RWPE2 (cell line): ENCODE measurements at places on chromosomes 2 and 18.

DNA sequence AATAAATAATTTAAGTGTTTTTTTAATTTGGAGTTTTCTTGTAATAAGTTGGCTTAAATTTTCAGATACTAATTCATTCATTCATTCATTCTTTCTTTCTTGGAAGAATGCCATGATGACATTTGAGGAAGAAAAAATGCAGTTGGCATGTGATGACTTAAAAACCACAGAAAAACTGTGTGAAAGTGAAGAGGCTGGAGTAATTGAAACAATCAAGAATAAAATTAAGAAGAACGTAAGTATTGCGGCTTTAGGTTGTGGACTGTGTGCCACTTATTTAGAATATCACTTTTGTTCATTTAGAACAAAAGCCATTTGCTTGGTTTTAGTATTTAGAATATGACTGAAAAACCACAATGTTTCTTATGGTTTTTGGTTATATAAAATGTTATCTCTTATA, 51.4 kb downstream of the TTC39C start:
- DNase-seq = no peak
- H3K27ac ChIP-seq = no peak overlapping the region
- H3K4me3 ChIP-seq = no peak overlapping the region
- H3K27me3 ChIP-seq = no peaks in the 10 kb centered on the region
- H3K36me3 ChIP-seq = peaks cover 3% of the 10 kb centered on the region; the same call in 1 of the 2 replicates
- peaks cover 20% of the 10 kb centered on the region for H3K4me1 ChIP-seq

DNA sequence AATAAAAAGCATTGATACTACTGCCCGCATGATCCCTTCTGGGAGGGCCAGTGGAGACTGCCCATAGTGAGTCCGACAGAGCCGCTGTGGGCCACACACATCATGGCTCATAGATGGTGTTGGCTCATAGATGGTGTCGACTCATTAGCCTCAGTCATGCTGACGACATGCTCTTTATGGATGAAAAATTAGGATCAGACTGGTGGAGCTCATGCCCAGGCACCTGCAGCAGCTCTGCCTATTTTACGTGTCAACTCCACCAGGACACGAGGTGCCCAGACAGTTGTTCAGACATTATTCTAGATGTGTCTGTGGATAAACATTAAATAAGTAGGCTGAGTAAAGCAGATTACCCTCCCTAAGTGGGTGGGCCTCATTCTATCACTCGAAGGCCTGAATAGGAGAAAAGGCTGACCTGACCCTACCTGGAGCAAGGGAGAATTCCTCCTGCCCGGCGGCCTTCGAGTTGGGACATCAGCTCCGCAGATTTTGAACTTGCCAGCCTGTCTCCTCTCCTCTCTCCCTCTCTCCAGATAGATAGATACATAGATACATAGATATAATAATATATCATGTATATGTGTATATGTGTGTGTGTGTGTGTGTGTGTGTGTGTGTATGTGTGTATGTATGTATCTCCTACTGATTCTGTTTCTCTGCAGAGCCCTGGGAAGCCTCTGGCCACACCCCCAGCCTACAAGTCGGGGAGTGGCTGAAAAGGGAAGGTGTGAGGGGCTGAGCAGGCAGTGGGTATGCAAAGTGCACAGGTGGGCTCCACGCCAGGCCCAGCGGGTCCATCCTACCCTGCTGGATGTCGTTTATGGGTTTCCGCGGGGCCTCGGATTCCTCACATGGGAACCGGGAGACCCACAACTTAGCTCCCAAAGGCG, 13.6 kb upstream of the TEX51 start:
- H3K36me3 ChIP-seq = no peaks in the 10 kb centered on the region
- H3K27me3 ChIP-seq = no peaks in the 10 kb centered on the region
- no peak overlapping the region for H3K27ac ChIP-seq
- H3K4me3 ChIP-seq = no peak overlapping the region

GRCh38 chr18:78165525-78165924, 814.1 kb upstream of the SALL3 start:
- no peaks in the 10 kb centered on the region for H3K36me3 ChIP-seq
- DNase-seq = no peak
- no peaks in the 10 kb centered on the region for H3K4me1 ChIP-seq
- H3K27ac ChIP-seq = no peak overlapping the region
- no peak overlapping the region for H3K4me3 ChIP-seq
- no peaks in the 10 kb centered on the region for H3K27me3 ChIP-seq

DNA sequence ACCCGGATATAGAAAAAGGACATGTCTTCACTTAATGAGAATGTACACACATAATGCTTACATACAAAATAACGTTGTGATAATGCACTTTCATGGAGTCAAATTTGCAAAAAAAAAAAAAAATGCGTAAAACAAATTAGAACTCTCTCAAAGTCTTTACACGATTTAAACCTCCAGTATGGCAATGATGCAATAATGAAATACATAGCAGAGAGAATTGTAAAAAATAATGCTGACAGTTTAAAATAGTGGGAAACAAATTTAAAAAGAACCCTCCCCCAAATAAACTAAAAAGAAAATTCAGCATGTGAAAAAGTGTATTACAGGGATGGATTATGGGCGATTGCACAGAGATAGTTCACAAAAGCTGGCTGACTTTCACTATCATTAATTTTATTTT, 46.6 kb upstream of the FHL2 start:
- H3K4me3 ChIP-seq = no peak overlapping the region
- no peak overlapping the region for H3K27ac ChIP-seq
- no peaks in the 10 kb centered on the region for H3K27me3 ChIP-seq
- no peak for DNase-seq

GRCh38 chr2:10255189-10256030, 47.3 kb upstream of the HPCAL1 start:
- DNase-seq = peak; percentile 24
- H3K4me3 ChIP-seq = no peak overlapping the region
- no peaks in the 10 kb centered on the region for H3K4me1 ChIP-seq
- H3K36me3 ChIP-seq = no peaks in the 10 kb centered on the region
- H3K27ac ChIP-seq = no peak overlapping the region

- no peaks in the 10 kb centered on the region for H3K4me1 ChIP-seq
- H3K4me3 ChIP-seq = no peak overlapping the region
- H3K27ac ChIP-seq = no peak overlapping the region
- H3K27me3 ChIP-seq = no peaks in the 10 kb centered on the region
Observed at GRCh38 chr2:241009191-241009590, 10.8 kb downstream of the SNED1 start.

DNA sequence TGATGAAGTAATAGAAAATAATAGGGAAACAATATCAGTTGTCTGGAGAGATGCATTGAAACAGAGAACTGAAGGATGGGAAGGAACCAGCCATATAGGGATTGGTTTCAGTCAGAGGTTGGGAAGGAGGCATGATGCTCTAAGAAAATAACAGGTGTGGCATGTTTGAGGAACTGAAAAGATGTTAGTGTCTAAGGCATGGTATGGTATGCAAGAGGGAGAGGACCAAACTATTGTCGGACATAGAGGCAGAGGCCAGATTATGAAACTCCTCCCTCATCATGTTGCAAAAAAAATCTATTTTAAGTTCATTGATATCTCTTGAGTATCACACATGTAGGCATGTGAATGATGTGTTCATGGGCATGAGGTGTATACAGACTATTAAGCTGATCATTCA, 48.9 kb upstream of the EMILIN2 start:
- no peaks in the 10 kb centered on the region for H3K4me1 ChIP-seq
- no peaks in the 10 kb centered on the region for H3K27me3 ChIP-seq
- H3K4me3 ChIP-seq = no peak overlapping the region
- no peak overlapping the region for H3K27ac ChIP-seq
- H3K36me3 ChIP-seq = peaks cover 86% of the 10 kb centered on the region

DNA sequence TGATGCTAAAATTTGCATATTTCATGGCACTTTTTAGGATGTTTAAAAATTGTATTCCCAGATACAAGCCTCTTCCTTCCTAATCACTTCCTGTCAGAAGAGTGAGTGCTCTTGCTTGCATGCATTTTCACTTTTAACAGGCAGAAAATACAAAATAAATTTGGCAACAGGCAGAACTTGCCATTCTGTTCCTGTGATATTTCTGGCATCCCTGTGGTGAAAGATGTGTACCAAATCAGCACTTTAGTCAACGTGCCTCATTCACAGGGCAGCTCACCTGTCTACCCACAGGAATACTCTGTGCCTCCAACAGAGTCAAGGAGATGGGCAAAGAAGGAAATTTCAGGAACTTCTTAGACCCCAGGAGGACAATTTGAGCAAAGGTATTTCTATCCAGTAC, 360.9 kb downstream of the AKAIN1 start:
- DNase-seq = no peak
- no peaks in the 10 kb centered on the region for H3K27me3 ChIP-seq
- no peaks in the 10 kb centered on the region for H3K36me3 ChIP-seq
- H3K4me1 ChIP-seq = no peaks in the 10 kb centered on the region

DNA sequence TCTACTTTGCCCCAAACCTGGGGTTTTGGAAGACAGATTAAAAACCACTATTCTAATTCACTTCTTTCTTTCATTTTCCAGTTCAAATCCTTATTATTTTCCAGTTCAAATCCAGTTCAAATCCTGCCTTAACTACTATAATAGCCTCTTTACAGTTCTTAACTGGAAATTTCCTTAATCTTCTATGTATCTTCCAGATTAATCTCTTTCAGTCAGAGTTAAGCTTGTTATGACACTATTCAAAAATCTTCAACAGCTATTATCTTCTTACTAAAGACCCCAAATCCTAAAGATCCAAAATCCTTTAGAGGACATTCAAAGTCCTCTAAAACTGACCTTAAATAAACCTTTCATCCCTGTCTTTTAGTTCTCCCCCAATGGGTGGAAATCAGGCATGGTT, 30.1 kb downstream of the EIF2AK3 start:
- no peaks in the 10 kb centered on the region for H3K27me3 ChIP-seq
- no peak for DNase-seq

- DNase-seq = no peak
- H3K36me3 ChIP-seq = no peaks in the 10 kb centered on the region
- H3K4me1 ChIP-seq = no peaks in the 10 kb centered on the region
- H3K4me3 ChIP-seq = no peak overlapping the region
Observed at GRCh38 chr2:174729797-174730697, 34.2 kb downstream of the CHRNA1 start.

GRCh38 chr2:138503652-138504051, 2.1 kb downstream of the SPOPL start:
- 0 out of 2 replicates have a peak, but pooled peaks cover 5% of the 10 kb centered on the region for H3K36me3 ChIP-seq
- H3K4me1 ChIP-seq = peaks cover 19% of the 10 kb centered on the region
- peak overlapping the region; percentile 76 for H3K27ac ChIP-seq
- no peaks in the 10 kb centered on the region for H3K27me3 ChIP-seq
- no peak for DNase-seq
